Stimulated activated CD4-positive, alpha-beta T cell treated with anti-CD3 and anti-CD28 coated beads, Interleukin-4, amount 100 ng/mL, for 4 hours (primary cell): ENCODE measurements at places on chromosomes 5 and 9.
A peak's percentile ranks its signal among the peaks of the same experiment; 100 is the strongest.

DNA sequence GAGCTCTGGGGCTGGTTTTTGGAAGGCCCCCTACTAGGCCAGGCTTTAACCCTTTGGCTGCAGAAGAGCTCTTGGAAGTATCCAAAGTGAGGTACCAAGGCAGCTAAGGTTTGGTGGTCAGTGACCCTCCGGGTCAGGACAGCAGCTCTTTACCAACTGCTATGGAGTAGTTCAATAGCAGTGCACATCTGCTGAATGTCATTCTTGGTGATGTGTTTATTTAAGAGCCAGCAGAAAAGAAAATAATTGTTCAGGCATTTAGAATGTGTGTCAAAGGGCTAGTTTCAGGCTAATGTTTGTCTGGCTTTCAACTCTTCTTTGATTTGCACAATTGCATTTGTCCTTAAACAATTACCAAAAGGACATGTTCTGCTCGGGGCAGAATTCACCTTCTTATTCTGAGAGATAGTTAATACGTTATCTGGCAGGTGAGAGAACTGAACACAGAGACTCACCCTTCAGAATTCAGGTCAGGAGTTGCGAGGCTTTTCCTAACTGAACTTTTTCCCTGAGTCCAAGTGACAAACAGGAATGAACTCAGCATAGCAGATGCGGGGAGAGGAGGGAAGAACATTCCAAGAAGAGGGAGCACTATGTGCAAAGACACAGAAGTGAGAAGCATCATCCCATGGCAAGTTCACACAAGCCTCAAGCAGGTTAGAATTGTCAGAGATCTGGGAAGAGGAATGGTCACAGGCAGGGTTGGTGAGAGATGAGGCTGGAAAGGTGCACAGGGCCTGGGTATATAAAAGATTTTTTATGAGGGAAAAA, 556.7 kb upstream of the TLE4 start:
- DNase-seq: no peak

DNA sequence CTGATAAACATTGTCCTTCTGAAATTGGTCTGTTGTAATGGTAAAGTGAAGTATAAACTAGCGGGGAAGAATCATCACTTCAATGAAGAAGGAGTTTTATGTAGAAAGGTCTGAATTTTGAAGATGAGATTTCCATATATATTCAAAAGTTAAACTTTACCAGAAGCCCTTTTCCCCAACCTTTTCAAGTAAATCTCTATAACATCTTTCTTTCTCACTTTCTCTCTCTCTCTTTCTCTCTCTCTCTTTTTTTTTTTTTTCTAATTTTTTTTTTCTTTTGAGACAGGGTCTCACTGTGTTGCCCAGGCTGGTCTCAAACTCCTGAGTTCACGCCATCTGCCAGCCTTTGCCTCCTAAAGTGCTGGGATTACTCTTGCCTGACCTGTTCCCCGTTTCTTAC, 78.7 kb downstream of the NSD1 start:
- DNase-seq: no peak

DNA sequence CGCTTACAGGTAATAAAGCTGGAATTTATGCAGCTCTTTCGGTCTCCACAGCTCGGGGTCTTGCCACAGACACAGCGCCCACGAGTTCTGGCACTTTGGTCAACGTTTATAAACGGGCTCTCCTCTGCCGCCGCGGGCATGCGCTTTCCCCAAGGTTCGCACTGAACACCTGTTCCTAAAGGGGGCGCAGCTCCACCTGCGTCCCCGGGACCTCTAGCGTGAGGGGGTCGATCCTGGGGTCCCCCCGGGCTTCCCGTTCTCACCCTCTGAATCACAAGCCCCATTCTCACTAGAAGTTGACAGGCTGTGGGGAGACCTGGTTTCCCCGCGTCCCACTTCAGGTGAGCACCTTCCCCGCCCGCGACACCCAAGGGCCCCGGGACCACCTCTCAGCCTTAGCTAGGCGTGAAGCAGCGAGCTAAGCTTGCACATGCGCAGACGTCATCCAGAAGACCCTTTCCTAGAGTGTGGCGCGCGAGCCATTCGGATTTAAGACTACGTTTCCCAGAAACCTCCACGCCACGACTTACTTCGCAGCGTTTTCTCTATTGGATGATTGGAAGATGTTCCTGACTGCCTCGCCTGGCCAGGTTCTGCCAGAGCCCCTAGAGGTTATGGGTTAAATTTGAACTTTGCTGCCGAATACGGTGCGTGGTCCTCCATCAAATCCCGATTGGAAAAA, 21.3 kb upstream of the ZNF782 start:
- DNase-seq: peak; percentile 21

DNA sequence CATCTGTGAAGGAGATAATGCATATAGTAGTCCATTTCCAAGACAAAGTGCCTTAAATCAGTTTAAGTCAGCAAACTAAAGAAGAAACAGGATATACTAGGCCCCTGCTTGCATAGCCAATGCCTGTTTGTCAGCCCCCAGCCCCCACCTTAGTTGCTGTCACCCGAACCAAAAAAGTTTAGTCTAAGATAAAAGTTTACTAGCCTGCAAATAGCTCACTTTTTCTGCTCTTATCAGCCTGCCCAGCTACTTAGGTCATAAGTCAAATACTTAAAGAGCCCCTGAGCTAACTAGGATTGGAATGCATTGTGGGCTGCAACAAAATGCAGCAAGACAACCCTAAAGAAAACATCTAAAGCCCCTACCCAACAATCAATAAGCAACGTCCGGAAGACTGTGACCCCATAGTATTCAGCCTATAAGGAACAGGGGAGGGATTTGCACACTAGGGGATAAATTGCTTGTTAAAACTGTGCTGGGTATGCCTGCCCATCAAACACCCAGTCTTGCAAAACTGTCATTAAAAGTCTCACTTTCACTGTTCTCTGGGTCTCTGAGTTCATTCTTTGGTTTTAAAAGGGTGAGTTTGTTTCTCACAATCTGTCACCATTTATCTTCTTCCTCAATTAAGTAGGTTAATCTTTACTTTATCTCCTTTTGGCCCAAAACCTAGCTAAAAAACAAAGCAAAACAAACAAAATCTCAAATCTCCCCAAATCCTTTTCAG, 92.4 kb upstream of the CEP78 start:
- no peak for DNase-seq

- DNase-seq: no peak
These were observed 33.4 kb upstream of the TNFAIP8 start for GRCh38 chr5:119322312-119322947.

DNA sequence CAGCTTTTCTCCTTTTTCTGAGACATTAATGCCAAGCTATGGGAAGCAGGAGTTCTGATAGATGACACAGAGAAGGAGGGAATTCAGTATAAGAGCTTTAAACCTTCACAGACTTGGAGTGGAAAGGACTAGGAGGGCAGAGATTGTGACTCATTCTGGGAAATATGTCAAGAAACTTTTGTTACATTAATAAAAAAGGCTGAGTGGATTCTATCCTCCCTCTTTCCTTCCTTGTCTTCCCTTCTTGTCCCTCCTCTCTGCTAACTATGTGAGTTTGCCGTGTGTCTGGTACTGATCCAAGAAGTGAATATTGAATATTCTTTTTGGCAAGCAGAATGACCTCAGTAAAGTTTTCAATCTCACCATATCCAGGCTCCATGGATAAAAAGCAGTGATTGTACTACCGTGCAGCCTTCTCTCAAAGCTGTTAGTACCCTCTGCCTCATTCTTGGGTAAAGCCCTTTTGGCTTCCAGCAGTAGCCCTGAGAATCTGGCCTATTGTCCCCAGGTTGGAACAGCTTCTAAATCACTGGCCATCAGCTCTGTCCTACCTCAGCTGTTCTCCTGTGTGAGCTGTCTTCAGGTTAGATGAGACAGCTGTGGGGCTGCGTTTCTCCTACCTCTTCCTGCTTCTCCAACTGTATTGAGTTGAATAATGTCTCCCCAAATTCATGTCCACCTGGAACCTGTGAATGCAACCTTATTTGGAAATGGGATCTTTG, 73.9 kb downstream of the ATG10 start:
- no peak for DNase-seq

DNA sequence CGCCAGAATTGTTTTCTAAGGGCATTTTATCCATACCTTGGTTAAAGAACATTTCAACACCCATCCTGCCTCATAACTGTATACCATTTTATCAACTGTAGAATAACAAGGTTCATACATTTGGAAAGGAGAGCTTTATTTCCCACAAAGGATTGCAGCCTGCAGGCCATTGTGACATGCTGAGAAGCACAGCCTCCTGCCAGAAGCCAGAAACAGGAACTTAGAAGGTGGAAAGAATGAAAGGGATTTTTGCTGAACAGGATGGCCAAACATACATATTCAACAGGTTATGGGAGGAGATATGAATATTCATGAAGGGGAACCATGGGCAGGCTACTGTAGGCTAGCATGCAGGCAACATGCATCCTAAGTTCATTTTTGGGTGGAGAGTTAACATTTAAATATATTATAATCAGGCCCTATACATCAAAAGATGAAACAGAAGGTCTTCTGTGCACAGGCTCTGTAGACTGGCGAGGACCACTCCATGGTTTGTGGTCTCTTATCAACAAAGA, 59.9 kb upstream of the DIRAS2 start:
- no peak for DNase-seq

GRCh38 chr5:39502704-39503103, 77.9 kb upstream of the DAB2 start:
- DNase-seq: no peak

- DNase-seq: no peak
These were observed 87.4 kb upstream of the PCA3 start for GRCh38 chr9:76676857-76677256.
